ENCODE measurements at places on chromosomes 16 and 17.

GRCh38 chr17:73902416-73903181 is 258.4 kb upstream of the SDK2 start:
- no peak for DNase-seq

DNA sequence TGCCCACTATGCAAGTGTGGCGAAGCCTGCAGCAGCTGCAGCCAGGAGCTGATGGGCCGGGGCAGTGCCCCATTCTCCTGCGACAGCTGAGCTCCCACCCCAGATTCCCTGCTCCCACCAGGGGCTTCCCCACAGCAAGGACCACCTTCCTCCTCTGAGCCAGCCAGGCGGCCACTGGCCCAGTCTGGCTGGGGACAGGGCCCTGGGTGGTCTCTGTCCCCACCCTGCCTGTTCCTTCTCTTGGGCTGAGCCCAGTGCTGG is 5.6 kb upstream of the NPTX1 start:
- DNase-seq = no peak

GRCh38 chr16:24013864-24014645 is 178.3 kb downstream of the PRKCB start:
- no peak for DNase-seq

GRCh38 chr16:52103791-52104190 is 443.2 kb downstream of the TOX3 start:
- DNase-seq = no peak

GRCh38 chr17:59427425-59427921 is 96.0 kb downstream of the YPEL2 start:
- DNase-seq = no peak

- DNase-seq = no peak
Measured at GRCh38 chr17:43914451-43914850, 7.1 kb upstream of the MPP2 start.

GRCh38 chr17:60944751-60945150 is 267.1 kb downstream of the BCAS3 start:
- DNase-seq = no peak

All from BJ (cell line).